ENCODE measurements at places on chromosomes 6 and 20.
A peak's percentile ranks its signal among the peaks of the same experiment; 100 is the strongest.

DNA sequence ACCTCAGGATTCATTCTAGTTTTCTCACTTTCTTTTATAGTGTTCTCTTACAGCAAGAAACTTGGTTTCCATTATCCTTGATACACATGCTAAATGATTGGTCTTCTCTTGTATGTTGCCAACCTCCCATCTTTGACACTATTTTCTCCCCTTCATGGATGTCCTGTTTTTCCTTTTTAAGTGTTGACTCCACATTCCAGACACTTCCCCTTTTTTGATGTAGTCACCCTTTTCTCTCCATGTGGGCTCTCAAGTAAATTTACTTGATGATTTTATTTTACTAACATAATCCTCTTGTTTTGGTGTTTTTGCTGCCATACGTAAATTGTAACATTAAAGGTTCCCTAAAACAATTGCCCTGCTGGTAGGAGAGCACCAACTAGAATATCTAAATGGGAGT, 148.1 kb downstream of the ZFAND3 start:
- DNase-seq = no peak

DNA sequence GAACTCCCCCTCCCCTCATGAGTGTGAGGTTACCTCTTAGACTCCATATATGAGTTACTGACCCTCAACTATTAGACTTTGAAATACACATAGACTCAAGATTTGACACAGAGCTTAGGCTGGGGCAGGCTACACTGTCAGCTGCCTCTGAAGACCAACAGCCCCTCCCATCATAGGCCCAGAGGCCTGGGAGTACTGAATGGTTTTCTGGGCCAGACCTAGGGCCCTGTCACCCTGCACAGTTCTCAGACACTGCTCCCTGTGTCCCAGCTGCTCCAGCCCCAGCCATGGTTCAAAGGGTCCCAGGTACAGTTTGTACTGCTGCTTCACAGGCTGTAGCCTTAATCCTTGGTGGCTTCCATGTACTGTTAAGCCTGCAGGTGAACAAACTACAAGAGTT, 132.1 kb upstream of the MOCS1 start:
- no peak for DNase-seq

DNA sequence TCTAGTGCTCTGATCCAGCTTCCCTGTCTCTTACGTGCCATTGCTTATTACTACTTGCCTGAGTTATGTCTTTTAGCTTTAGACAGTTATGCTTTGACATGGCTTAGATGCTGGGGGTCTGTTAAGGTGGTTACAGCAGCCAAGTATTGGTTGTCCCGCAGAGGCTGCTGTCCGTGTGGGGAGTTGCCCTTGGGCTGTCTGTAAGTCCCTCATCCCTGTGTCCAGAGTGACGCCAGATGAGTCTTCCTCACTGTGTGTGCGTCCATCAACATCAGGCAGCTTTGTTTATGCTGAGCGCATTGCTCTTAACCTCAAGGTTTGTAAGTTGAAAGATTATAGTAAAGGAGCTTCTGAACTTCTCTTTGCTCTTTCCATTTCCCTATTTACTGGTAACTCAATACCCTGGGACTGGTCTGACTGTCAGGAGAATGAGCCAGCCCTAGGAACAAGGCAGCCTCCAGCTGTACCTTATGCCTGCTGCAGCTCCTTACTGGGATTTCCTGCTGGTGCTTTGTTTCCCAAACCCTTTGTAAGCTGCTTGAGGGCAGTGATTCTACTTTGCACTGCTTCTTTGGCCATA, 7.2 kb downstream of the FAM120B start:
- DNase-seq = no peak

- DNase-seq = peak; percentile 78
Observed at GRCh38 chr6:31821301-31822035, 6.1 kb upstream of the HSPA1B start.

DNA sequence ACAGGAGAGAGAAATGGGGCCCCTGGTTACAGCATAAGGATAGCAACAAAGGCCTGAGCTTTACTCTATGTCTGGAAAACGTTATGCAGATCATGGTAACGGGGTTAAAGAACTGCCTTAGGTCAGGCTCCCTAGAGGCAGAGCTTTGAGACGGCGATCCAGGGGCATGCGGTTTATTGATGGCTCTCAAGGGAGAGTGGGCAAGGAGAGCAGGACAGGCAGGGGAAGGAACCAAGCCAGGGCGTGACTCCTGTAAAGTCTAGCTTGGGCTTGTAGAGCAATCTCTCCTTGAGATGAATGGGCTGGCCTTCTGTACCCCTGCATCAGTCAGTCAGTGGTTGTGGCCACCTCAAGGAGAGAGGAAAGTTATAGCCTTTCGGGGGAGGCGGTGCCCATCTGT, 12.5 kb upstream of the FERMT1 start:
- DNase-seq = no peak

GRCh38 chr20:2631228-2631627, 21.2 kb upstream of the NOP56 start:
- DNase-seq = no peak

DNA sequence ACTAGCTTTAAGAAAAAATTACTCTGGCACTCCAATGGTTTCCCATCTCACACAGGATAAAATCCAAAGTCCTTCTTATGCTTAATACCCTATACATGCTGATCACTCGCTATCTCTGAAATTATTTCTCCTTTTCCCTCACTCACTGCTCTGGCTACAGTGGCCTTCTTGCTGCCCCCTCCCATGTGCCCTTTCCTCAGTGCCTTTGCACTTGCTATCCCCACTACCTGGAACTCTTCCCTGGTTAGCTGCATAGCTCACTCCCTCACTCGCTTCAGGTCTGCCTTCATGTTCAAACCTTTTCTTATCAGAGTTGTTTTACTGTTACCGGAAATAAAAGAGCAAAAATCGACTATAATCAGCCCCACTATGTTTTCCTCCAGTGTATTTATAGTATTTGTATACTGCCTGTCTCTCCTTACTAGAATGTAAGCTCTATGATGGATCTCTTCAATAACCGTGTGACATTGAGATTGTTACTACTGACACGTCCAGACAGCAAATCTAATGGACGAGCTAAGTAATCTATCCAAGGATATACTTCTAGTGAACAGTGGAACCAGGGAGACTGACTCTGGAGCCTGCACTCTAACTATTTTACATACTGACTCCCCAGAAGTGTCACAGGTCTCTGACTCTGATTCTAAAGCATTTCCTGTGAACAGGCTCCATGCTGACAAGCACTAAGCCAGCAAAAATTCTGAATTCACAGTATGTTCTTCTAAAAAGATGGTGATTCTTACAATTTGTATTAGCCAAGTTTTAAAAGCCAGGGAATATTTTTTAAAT, 25.1 kb downstream of the FKBP5 start:
- DNase-seq = no peak

DNA sequence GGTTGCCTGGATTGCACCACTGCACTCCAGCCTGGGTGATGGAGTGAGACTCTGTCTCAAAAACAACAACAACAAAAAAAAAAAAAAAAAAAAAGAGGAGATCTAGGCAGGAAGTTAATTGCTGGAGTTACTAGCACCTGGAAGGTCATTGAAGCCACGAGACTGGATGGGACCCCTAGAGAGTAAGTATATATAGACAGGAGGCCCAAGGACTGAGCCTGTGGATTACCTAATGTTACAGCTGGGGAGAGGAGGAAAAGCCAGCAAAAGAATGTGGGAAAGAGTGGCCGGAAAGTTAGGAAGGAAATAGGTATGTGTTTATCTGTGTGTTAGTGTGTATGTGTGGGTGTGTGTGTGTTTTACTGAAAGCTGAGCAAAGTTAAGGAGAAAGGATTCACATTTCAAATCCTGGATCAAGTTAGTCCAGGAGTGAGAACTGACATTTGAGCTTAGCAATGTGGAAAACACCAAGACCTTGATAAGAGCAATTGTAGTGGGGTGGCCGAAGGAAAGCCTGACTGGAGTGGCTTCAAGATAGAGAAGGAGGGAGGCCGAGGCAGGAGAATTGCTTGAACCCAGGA, 38.4 kb downstream of the ANKRD6 start:
- DNase-seq = no peak

- DNase-seq = no peak
Observed at GRCh38 chr6:119249319-119249718, 100.2 kb downstream of the MAN1A1 start.

- DNase-seq = no peak
Observed at GRCh38 chr6:113539202-113539601, 317.9 kb upstream of the MARCKS start.

DNA sequence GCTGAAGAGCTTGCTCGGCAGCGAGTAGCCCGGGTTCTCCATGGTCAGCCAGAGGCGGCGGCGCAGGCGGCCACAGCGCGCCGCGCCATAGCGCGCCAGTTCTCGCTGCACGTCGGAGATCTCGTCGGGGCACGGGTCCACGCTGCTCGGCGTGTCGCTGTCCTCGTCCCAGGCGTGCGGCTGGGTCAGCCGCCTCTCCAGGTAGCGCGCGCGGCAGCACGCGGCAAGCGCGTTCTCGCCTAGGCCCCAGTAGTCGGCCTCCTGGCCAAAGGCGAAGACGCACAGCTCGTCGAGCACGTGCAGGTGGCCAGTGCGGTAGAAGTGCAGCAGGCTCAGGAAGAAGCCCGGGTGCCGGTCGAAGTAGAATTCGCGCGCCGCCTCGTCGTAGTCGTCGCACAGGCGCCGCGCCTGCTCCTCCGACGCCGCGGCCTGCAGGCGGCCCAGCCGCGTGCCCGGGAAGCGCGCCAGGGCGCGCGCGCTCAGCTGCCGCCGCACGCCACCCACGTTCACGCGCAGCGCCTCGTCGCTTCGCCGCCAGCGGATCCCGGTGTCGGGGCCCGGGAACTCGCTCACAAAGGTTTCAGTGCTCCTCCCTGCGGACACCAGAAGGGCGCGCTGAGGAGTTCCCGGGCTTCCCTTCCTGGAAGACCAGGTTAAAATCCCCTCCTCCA, 2.7 kb downstream of the KCNS1 start:
- DNase-seq = no peak

- DNase-seq = no peak
Observed at GRCh38 chr20:63754008-63754407, 14.4 kb downstream of the SLC2A4RG start.

GRCh38 chr6:6217855-6218758, 102.4 kb downstream of the F13A1 start:
- no peak for DNase-seq

DNA sequence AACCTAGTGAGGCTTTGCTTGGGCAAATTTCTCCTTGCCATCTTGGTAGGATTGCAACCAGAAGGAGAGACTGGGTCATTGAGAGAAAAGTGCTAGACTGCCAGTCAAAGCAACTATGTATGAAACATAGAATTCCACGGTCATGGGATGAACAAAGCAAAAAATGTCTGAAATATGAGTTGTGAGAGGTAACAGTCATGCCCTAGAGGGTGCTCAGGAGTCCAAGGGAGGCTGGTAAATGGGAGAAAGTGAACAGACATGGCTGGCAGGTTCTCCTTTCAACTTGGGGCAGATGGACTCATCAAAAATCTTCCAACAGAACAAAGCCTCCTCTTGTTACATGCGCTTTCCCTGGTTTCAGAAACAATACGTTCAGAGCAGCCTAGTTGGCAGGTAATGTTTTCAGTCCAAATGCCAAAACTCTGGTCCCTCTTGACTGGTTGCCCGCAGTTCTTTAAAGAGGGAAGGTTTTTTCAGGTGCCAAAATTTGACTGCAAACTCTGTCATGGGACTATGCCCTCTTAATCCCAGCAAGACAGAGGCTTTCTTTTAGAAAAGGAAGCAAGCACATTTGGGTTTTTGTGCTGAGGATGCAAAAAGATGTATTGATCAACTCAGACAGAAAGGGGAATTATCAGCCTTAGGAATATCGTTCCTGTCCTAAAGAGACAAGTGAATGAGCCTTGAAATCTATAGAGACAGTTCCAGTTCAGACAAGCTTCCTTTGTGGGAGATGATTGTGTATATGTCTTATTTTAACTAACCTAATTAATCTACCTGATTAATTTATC, 68.5 kb upstream of the SASH1 start:
- no peak for DNase-seq

DNA sequence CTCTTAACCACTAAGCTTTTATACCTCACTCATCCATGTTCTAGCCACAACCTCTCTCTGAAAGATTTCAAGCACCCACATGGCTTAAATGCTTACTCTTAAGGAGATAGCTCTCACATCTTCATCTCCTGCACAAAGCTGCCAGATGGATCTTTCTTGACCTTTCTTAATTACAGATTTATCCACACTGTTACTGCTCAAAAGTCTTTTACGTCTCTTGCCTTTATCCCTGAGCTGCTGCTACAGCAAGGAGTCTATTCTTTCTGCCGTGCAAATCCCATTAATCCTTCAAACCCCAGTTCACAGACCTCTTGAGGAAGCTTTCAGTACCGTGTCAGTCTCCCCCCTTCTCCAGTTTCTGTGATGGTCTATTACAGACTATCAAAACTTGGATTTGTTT, 54.6 kb downstream of the B4GALT5 start:
- no peak for DNase-seq

DNA sequence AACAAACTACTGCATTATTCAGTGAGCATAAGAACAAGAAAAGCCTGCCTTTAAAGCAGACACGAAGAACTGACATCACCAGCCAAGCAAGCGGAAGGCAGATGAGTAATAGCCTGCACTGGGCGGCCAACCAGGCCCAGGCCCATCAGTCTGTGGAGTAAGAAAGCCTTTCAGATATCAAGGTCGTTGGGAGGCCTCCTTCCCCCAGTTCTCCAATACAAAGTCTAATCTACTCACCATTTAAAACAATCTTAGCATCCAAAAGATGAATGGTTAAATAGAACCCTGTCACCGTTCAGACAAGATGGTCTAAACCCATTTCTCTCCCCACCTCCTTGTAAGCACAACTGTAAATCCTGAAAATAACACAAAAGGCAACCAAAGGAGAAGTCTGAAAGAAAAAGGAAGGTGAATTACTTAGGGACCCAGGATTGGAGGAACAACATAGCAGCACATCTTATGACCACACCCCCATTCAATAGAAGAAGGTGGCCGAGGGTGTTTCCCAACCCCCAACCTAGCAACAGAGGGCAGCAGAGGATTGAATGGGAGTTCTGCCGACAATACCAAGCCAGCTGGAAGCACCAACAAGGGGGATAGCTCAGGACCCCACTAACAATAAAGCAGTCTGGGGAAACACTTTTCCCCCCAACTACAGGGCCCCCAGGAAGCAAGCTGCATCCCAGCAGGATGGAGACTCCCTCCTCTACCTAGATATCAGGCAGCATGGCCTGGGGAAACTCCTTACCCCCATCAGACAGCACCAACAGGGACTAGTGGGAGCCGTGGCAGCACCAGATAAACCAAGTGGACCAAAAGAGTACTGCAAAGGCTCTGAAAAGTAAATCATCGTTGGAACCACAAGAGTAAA, 67.9 kb downstream of the ZHX3 start:
- no peak for DNase-seq

DNA sequence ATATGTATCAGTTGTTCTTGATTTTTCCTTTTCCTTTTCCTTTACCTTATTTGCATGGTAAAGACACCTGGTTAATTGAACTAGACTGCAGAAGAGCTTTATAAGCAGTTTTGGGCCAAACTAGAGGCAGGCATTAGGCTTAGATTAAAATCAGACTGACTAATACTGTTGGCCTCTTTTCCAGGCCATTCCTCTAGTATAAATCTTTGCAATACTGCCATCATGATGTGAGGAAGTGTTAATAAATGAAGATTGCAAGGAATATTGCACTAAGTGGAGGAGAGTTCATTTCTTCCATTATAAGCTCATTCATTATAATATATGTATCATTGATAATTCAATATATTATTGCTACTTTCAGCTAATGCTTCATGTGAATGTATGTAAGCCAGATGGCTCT, 163.8 kb downstream of the MMUT start:
- no peak for DNase-seq

GRCh38 chr6:119821380-119821779, 471.8 kb upstream of the MAN1A1 start:
- no peak for DNase-seq

GRCh38 chr6:165616116-165616515, 46.9 kb downstream of the PDE10A start:
- DNase-seq = no peak
